Heart left ventricle (tissue), 16 donors: ENCODE measurements at places on chromosomes 11 and 22. TPM values are rescaled to one million over a fixed set of nuclear protein-coding genes. Genes with fewer than 3 reads are reported as not detected.

DNA sequence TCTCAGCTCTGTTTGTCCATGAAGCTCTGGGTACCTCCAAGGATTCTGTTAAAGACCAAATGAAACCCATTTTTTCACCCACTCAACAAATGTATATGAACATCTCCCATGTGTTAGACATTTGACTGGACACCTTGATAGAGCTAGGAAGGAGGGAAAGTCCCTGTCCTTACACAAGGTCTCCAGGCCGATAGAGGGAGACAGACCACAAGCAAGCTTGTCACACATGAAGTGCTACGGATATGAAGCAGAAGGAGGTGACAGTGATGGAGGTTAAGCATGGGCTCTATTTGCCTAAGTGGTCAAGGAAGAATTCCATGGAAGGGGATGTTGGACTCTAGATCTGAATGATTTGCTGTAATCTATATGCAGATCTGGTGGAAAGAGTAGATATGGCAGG, 138.5 kb downstream of the MYO18B start:
- H3K4me3 ChIP-seq = no peak overlapping the region
- DNase-seq = no peak
- peaks cover 20% of the 10 kb centered on the region for H3K36me3 ChIP-seq
- no peaks in the 10 kb centered on the region for H3K4me1 ChIP-seq
- H3K27me3 ChIP-seq = no peaks in the 10 kb centered on the region

GRCh38 chr11:65633390-65634108, 4.4 kb upstream of the SIPA1 start:
- no peaks in the 10 kb centered on the region for H3K27me3 ChIP-seq
- no peak overlapping the region for H3K4me3 ChIP-seq
- H3K27ac ChIP-seq = no peak overlapping the region
- H3K4me1 ChIP-seq = peaks cover 28% of the 10 kb centered on the region
- no peak for DNase-seq

The RAG1 gene
- total RNA-seq = 1.0 TPM

GRCh38 chr11:114182471-114183043, 113.6 kb upstream of the NNMT start:
- H3K36me3 ChIP-seq = peaks cover 10% of the 10 kb centered on the region
- H3K4me1 ChIP-seq = peaks cover 81% of the 10 kb centered on the region
- H3K4me3 ChIP-seq = no peak overlapping the region
- peak overlapping the region; percentile 88 for H3K27ac ChIP-seq
- DNase-seq = no peak
- H3K27me3 ChIP-seq = no peaks in the 10 kb centered on the region

The MS4A15 gene
- total RNA-seq = not detected

GRCh38 chr11:128727796-128728431, 34.0 kb downstream of the FLI1 start:
- peak overlapping the region; percentile 44 for H3K27ac ChIP-seq
- no peak for DNase-seq
- H3K36me3 ChIP-seq = no peaks in the 10 kb centered on the region
- H3K4me1 ChIP-seq = peaks cover 21% of the 10 kb centered on the region
- H3K27me3 ChIP-seq = no peaks in the 10 kb centered on the region
- no peak overlapping the region for H3K4me3 ChIP-seq

DNA sequence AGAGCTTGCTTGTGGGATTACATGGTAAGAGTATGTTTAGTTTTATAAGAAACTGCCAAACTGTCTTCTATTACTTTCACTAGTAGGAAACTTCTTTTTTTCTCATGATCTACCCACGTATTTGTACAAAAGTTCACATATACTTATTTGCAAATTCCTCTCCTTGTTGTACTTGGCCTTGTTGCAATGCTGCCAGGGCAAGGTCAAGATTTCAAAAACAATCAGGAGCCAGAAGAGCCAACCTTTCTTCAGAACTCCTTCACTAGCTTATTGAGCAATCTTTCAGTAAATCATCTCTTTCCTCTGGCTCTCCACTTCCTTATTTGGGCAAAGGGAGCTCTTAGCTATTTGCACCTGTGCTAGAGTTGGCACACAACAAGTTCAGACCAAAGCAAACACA, 9.7 kb downstream of the SRSF8 start:
- H3K27me3 ChIP-seq = no peaks in the 10 kb centered on the region
- peaks cover 13% of the 10 kb centered on the region for H3K4me1 ChIP-seq

DNA sequence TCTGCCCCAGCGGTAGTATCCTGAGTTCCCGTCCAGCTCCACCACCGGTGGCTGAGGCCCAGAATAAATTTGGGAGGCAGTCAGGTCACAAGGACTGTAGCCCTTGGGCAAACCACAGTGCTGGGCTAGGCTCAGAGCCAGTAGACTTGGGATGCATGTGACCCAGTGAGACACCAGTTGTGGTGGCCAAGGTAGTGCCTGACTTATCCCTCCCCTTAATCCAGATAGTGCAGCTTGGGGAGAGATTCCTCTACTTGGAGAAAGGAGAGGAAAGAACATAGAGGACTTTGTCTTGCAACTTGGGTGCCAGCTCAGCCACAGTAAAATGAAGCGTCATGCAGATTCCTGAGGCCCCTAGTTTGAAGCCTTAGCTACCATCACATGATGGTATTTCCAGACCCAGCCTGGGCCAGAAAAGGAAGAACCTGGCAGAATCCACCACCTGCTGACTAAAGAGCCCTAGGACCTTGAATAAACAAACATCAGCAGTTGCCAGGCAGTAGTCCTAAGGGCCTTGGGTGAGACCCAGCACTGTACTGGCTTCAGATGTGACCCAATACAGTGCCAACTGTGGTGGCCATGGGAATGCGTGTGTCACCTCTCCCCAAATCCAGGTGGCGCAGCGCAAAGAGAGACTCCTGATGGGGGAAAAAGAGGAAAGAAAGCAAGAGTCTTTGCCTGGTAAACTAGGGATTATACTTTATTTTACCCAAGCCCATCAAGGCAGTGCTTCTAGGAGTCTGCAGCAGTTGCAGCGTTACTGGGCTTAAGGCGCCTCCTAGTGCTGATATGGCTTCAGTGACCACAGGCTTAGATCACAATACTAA, 17.0 kb upstream of the DDX10 start:
- H3K36me3 ChIP-seq = no peaks in the 10 kb centered on the region
- DNase-seq = peak; percentile 74
- H3K4me1 ChIP-seq = no peaks in the 10 kb centered on the region
- peak overlapping the region; percentile 63 for H3K27ac ChIP-seq

DNA sequence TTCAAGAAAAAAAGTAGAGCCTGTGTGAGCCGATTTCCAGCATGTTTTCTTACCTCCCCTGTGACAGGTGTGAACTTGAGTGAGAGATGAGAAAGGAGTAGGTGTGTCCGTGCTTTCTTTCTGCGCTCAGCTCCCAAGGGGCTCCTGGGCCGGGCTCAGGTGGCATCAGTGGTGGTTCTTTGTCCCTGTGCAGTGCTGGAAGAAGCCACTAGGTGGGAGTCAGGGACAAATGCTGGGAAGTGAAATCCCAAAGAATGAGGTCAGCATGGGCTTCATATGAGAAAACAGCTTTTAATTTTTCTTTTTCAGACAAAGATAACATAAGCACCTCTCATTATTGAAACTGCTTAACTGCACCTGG, 57.8 kb downstream of the PPFIBP2 start:
- H3K27me3 ChIP-seq = no peaks in the 10 kb centered on the region
- DNase-seq = peak; percentile 51
- peaks cover 22% of the 10 kb centered on the region for H3K4me1 ChIP-seq
- H3K36me3 ChIP-seq = no peaks in the 10 kb centered on the region
- H3K4me3 ChIP-seq = no peak overlapping the region

- no peaks in the 10 kb centered on the region for H3K27me3 ChIP-seq
- H3K27ac ChIP-seq = no peak overlapping the region
- no peak overlapping the region for H3K4me3 ChIP-seq
- DNase-seq = no peak
- H3K4me1 ChIP-seq = no peaks in the 10 kb centered on the region
These were observed 3.6 kb downstream of the IZUMO1R start for GRCh38 chr11:94308024-94308423.

DNA sequence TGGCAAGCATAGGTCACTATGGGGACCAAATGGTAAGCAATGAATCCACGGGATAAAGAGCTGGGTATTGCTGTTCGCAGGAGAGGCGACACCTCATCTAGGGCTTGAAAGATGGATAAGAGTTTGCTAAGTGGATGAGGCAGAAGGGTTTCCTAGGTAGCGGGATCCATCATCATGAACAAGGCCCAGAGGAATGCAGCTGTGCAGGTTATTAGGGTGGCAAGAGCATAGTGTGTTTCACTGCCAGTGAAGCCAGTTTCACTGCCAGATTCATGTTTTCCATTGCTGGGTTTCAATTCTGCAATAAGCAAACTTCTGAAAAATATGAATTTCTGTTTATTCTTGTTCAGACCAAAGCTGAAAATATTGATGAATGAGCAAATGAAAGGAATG, 27.2 kb downstream of the WEE1 start:
- no peak overlapping the region for H3K4me3 ChIP-seq
- DNase-seq = no peak
- no peaks in the 10 kb centered on the region for H3K36me3 ChIP-seq
- no peak overlapping the region for H3K27ac ChIP-seq
- peaks cover 8% of the 10 kb centered on the region for H3K4me1 ChIP-seq
- H3K27me3 ChIP-seq = no peaks in the 10 kb centered on the region

- H3K27me3 ChIP-seq = no peaks in the 10 kb centered on the region
- H3K36me3 ChIP-seq = no peaks in the 10 kb centered on the region
- H3K27ac ChIP-seq = no peak overlapping the region
- H3K4me3 ChIP-seq = no peak overlapping the region
- no peak for DNase-seq
These were observed 1.8 kb downstream of the APOA4 start for GRCh38 chr11:116821050-116821918.

The GLYAT gene
- total RNA-seq = not detected

DNA sequence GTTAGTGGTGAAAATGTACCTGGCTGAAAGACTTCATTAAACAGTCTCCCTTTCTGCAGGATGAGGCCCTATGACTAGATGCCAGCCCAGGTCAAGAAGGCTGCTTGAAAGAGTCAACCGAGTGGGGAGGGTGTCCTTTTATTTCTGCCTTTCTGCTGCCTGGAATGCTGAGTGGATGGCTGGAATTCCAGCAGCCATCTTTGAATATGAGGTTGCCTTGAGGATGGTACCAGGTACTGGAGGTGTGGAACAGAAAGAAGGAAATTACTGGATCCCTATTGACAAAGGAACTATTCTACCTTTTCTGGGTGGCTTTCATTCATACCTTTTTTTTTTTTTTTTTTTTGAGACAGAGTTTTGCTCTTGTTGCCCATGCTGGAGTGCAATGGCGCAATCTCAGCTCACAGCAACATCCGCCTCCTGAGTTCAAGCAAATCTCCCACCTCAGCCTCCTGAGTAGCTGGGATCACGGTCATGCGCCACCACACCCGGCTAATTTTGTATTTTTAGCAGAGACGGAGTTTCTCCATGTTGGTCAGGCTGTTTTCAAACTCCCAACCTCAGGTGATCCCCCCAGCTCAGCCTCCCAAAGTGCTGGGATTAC, 107.3 kb downstream of the RPS6KA4 start:
- DNase-seq = no peak
- no peaks in the 10 kb centered on the region for H3K27me3 ChIP-seq
- H3K4me3 ChIP-seq = no peak overlapping the region
- no peak overlapping the region for H3K27ac ChIP-seq
- H3K4me1 ChIP-seq = no peaks in the 10 kb centered on the region

DNA sequence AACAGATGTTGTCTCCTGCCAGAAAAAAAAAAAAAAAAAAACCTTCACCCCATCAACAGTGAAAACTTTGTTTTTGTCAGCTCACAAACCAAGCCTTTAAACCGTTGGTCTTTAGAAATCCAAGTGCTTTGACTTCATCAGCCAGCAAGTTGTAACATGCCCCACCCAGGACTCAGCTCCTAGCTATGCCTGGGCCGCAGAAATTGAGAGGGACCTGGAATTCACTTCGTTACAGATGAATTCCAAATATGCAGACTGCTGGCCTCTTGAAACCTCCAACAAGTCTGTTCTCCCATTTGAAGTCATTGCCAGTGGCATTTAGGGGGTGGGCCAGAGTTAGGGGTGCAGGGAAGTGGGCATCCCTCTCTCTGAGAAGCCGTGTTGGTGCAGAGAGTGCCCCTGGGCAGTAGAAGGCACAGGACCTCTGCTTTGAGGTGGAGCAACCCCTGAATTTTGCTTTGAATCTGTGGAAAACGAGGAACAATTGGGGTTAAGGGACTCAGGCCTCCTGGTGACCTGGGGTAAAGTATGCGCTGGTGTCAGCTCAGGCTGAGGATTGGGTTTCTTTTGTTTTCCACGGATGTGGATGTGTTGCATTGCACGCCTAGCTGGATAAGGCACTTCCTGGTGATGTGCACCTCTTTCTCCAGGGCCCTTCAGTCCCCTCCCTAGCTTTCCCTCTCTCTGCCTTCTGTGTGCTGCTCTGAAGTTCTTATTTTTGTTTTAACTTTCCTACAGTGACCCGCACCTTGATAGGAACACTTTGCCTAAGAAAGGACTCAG, 109.5 kb downstream of the DBX1 start:
- peaks cover 3% of the 10 kb centered on the region for H3K4me1 ChIP-seq
- peak overlapping the region; percentile 90 for H3K27ac ChIP-seq
- DNase-seq = no peak
- H3K4me3 ChIP-seq = no peak overlapping the region
- peaks cover 38% of the 10 kb centered on the region for H3K36me3 ChIP-seq

The SLC22A6 gene
- total RNA-seq = not detected

The RIBC2 gene
- total RNA-seq = 1.0 TPM

The CST6 gene
- 8.3 TPM for total RNA-seq

DNA sequence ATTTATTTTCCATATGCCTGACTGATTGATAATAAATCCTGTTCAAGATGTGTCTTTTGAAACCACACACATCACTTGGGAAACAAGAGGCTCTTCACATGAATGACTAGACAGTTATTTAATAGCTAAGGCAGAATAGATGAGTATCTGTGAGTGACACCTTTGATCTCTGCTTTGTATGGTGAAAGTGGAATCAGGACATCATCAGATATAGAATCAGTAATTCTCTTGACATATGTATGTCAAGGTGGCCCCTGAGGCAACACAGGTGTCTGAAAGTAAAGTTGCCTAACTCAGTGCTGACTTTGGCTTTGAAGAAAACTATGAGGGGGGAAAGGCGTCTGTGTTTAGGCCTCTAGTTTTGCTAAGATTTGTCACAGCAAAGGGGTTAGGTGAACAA, 11.5 kb upstream of the CASP4 start:
- no peak for DNase-seq
- no peak overlapping the region for H3K27ac ChIP-seq
- no peaks in the 10 kb centered on the region for H3K4me1 ChIP-seq
- H3K27me3 ChIP-seq = no peaks in the 10 kb centered on the region
- H3K36me3 ChIP-seq = no peaks in the 10 kb centered on the region

The ACRV1 gene
- not detected for total RNA-seq

- peaks cover 6% of the 10 kb centered on the region for H3K4me1 ChIP-seq
- H3K27me3 ChIP-seq = no peaks in the 10 kb centered on the region
- H3K27ac ChIP-seq = no peak overlapping the region
- peaks cover 32% of the 10 kb centered on the region for H3K36me3 ChIP-seq
These were observed 7.1 kb downstream of the LARGE2 start for GRCh38 chr11:45929486-45930030.

GRCh38 chr22:49329636-49330035, 498.0 kb downstream of the BRD1 start:
- H3K27ac ChIP-seq = no peak overlapping the region
- DNase-seq = no peak
- no peak overlapping the region for H3K4me3 ChIP-seq
- H3K4me1 ChIP-seq = no peaks in the 10 kb centered on the region

The FGF19 gene
- total RNA-seq = not detected

GRCh38 chr11:112881461-112881860, 79.8 kb upstream of the NCAM1 start:
- no peaks in the 10 kb centered on the region for H3K27me3 ChIP-seq
- peak overlapping the region; percentile 35 for H3K27ac ChIP-seq
- H3K36me3 ChIP-seq = no peaks in the 10 kb centered on the region
- peak; percentile 82 for DNase-seq
- no peaks in the 10 kb centered on the region for H3K4me1 ChIP-seq

The CARD18 gene
- not detected for total RNA-seq

GRCh38 chr11:60852117-60852981, 3.4 kb downstream of the PTGDR2 start:
- no peak overlapping the region for H3K27ac ChIP-seq
- no peaks in the 10 kb centered on the region for H3K27me3 ChIP-seq
- no peaks in the 10 kb centered on the region for H3K4me1 ChIP-seq
- DNase-seq = no peak
- H3K4me3 ChIP-seq = no peak overlapping the region
